Nucleus accumbens (tissue), 56 donors: ENCODE measurements at places on chromosomes 12 and 14.

- DNase-seq = no peak
Measured at GRCh38 chr14:32256576-32256975, 53.5 kb upstream of the RNU6-8 start.

- DNase-seq = no peak
Measured at GRCh38 chr12:80700327-80700726, 7.1 kb upstream of the MYF6 start.

DNA sequence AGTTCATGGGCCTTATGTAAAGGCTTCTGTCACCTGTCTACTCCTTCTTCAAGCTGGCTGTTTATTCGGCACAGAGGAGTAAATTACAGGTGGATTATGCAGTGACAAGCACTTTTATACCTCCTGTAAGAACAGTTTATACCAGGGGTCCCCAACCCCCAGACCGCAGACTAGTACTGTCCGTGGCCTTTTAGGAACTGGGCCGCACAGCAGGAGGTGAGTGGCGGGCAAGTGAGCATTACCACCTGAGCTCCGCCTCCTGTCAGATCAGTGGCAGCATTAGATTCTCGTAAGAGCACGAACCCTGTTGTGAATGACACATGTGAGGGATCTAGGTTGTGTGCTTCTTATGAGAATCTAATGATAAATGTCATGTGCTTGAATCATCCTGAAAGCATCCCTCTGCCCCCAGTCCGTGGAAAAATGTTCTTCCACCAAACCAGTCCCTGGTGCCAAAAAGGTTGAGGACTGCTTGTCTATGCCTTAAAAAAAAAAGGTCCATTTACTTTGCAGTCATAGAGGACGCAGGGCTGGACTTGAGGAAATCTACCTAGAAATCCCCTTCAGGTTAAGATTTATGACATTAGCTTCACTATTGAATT, 78.8 kb downstream of the ETV6 start:
- no peak for DNase-seq

DNA sequence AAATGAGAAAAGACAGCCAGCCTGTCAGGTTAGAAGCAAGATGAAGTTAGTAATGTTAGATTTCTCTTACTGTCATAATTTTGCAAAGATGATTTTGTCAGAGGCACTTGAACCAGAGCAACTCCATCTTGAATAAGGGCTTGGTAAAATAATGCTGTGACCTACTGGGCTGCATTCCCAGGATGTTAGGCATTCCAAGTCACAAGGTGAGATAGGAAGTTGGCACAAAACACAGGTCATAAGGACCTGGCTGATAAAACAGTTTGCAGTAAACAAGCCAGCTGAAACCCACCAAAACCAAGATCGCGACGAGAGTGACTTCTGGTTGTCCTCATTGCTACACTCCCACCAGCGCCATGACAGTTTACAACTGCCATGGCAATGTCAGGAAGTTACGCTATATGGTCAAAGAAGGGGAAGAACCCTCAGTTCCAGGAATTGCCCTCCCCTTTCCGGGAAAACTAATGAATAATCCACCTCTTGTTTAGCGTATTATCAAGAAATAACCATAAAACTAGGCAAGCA, 1313.5 kb upstream of the TMEM132C start:
- DNase-seq = no peak

GRCh38 chr12:63152321-63152700, 1.3 kb upstream of the AVPR1A start:
- DNase-seq = no peak

DNA sequence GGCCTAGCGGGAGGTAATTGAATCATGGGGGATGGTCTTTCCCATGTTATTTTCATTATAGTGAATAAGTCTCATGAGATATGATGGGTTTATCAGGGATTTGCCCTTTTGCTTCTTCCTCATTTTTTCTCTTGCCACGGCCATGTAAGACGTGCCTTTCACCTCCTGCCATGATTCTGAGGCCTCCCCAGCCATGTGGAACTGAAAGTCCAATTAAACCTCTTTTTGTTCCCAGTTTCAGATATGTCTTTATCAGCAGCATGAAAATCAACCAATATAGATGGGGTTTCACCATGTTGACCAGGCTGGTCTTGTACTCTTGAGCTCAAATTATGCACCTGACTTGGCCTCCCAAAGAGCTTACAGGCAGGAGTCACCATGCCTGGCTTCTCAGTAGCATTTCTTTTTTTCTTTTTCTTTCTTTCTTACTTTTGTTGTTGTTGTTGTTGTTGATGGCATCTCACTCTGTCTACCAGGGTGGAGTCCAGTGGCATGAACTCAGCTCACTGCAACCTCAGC, 33.2 kb downstream of the TSPAN19 start:
- no peak for DNase-seq

GRCh38 chr12:20868277-20868676, 57.8 kb downstream of the SLCO1B3 start:
- DNase-seq = no peak

- no peak for DNase-seq
Measured at GRCh38 chr14:75559451-75560222, 18.8 kb upstream of the FLVCR2 start.

- DNase-seq = no peak
Measured at GRCh38 chr14:90321891-90322290, 9.8 kb downstream of the NRDE2 start.

DNA sequence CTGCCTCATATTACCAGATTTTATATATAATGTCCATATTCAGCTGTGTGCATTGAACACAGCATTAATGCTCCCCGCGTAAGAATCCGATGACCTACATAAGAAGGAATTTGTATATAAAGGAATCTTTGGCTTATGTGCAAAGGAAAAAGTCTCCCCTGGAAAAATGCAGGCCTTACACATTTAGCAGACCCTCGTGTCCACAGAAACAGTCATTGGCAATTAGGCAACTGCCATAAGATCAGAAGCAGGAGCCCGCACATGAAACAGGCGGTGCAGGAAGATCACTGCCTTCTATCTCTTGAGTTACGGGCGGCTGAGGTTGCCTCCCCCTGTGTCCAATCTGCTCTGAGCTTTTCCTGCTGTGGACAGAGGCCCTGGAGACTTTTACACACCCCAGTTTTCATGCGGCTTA, 63.2 kb upstream of the RFX4 start:
- no peak for DNase-seq

DNA sequence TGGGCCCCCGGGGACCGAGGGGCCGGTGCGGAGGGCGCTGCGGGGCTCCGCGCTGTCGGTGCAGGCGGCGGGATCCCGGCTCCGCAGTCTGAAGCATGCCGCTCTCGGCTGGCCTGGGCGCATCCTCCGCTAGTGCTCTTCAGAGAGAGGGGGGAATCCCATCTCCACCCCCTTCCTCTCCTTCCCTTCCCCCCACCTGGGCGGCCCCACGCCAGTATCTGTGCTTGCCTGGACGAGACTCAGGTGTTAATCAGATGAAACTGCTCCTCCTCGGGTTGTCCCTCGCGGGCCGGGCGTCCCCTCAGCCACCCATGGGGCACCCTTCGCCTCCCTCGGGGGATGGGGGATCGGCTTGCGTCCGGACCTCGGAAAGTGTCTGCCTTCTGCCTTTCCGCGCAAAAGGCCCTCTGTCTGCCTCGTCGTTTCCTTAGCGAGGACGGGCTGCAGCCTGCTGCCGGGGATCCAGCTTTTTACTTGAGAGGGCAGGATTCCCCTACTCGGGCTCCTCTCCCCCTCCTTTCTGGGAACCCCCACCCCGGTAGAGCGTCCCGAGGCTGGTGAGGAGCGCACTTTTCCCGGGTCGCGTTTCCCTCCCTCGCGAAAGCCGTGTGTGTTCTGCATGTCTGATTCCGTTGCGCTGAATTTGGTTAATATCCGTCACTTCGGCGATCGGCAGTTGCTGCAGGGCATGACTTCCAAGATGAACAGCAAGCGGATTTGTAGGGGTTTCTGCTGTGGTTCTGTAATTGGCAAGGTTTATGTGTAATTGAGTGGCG, 1.1 kb downstream of the GPHN start:
- peak; percentile 70 for DNase-seq

DNA sequence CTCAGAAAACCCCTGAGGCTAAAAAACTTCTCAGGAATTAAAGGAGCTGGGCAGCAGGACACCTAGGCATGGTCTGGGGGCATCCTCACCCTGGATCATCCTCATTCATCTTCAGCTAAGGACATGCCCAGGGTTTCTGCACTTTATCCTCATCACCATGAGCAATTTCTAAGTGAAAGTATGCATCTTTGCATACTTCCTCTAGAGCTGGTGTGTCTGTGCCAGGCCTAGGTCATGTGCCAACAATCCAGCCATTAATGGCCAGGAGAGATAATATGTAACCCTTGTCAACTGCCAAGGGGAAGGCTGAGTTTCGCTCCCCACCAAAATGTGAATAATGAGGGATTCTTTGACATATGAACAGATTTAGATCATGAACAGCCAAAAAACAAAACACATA, 160.5 kb downstream of the KITLG start:
- no peak for DNase-seq

DNA sequence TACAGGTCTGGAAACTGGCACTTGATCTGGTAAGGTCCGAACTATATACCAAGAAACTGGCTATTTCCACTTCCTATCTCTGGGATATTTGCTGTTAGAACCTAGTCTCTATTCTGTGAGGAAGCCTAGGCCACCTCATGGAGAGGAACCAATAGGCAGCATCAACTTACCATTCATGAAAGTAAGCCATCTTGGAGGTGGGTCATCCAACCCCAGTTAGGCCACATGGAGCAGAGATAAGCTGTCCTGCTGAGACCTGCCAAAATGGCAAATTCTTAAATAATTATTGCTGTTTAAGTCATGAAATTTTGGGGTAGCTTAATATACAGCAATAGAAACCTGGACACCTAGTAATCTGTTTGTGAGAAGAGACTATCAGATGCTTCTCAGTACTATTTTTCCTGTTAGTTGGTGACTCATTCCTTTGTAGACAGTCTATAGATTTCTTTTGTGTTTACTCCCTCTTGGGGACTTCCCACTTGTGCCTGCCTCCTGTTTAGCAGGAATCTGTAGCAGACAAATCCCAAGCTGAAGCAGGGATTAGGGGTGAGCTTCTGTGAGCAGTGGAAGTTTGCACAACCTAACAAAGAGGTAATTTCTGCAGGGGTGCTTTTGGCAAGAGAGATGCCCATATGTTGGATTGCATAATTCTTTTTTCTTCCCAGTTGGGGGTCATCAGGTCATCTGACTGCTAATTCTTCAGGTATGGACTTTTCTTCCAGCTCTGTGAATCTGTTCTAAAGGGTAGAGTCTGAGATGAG, 136.8 kb downstream of the IGF1 start:
- no peak for DNase-seq

DNA sequence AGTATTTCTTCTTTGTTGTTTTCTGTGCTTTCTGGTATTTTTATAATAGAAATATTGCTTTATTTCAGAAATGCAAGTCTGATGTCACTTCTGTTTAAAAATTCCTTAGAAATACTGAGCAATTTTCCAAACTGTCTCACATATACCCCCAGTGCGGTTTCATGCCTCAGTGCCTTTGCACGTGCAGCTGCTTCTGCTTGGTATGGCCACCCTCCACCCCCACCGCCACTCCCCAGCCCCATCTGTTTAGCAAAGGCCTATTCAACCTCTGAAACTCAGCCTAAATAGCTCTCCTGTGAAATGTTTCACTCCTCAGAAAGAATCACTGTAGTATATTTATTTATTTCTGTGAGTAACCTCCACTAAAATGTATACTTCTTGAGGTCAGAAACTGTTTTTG, 52.3 kb downstream of the PPM1H start:
- no peak for DNase-seq

DNA sequence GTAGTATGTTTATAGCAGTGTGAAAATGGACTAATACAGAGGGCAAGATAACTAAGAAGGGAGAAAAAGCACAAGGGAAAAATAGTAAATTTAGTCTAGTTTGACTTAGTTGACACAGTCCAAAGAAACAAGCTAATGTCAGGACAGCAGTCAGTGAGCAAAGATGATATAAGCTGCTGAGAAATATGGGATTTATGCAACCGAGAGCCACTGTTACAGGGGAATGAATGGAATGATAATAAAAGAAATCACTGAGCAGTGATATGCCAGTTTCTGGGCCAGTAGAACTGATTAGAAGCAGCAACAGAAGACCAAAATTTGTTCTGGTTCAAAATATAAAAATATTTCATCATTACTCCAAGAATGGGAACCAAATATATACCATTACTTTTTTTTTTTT, 60.1 kb downstream of the R3HDM2 start:
- no peak for DNase-seq

- no peak for DNase-seq
Measured at GRCh38 chr12:1020389-1020788, 29.4 kb downstream of the ERC1 start.

DNA sequence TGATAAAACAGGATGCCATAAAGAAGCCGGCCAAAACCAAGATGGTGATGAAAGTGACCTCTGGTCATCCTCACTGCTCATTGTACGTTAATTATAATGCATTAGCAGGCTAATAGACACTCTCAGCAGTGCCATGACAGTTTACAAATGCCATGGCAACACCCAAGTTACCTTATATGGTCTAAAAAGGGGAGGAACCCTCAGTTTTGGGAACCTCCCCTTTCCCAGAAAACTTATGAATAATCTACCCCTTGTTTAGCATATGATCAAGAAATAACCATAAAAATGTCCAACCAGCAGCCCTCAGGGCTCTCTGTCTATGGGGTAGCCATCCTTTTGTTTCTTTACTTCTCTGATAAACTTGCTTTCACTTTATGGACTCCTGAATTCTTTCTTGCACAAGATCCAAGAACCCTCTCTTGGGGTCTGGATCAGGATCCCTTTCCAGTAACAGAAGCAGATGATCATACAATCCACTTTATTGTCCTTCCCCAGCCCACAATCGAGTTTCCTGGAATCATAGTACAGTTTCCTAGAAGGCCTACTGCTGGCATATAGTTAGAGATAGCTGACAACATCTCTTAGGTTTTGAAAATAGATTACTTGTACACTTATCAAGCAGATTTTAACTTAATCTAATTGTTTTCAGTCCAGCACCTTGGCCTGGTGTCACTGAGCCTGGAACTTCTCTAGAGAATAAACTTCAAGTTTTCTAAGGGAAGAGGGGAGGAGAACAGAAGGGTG, 266.7 kb upstream of the HMGA2 start:
- no peak for DNase-seq

DNA sequence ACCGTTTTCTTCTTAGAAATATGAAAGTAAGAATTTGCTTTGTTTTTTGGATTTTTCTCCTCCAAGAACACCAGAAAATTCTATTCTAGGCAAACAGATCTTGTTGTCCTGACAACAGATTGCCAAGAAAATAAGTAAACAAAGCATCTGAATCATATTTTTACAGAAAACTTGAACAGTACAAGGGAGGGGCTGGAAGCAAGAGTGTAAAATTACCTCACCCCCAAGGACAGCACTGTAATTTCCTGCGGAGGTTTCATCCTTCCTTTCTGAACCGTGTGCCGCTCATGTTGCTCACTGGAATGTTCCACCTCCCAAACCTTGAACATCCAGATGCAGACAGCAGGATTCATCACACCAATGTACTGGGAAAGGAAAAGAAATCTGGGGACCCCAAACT, 5.4 kb upstream of the CAMKK2 start:
- DNase-seq = no peak

- no peak for DNase-seq
Measured at GRCh38 chr14:89469210-89470198, 52.5 kb upstream of the FOXN3 start.

- peak; percentile 34 for DNase-seq
Measured at GRCh38 chr12:1117970-1118563, 127.0 kb downstream of the ERC1 start.

- no peak for DNase-seq
Measured at GRCh38 chr12:124764451-124764850, 99.2 kb downstream of the SCARB1 start.
